ENCODE measurements at places on chromosomes 16 and 17.
A peak's percentile ranks its signal among the peaks of the same experiment; 100 is the strongest.

DNA sequence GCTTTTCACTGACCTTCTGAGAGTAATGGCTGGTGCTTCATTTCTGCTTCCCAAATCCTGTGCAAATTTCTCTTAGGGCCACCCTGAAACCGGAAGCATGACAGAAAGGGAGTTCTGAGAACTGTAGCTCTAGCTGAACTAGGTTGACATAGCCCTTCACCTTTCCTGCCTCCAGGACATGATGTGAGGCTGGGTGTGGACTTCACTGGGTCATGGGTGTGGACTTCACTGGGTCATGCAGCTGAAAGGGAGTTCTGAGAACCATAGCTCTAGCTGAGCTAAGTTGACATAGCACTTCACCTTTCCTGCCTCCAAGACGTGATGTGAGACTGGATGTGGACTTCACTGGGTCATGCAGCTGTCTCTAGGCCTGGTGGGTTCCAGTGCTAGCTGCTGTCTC, 54.3 kb upstream of the NLRP1 start:
- DNase-seq = no peak

- no peak for DNase-seq
Measured at GRCh38 chr17:80799538-80800480, 191.8 kb upstream of the CHMP6 start.

DNA sequence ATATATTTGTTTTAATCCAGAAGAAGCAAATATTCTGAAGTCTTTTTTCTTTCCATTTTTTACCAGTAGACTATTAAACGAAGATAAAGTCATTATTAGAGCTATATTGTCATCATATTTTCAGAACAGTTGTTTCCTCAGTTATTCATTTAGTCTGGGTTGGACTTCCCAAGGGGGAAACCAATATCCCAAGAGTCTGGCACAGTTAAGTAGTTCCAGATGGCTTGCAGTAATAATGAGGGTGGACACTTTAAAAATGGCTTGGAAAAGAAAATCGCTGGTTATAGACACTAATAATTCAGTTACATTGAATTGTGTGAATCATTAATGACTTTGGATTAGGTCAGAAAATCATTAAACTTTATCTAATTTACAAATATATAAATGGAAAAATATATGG, 3.9 kb downstream of the PPM1E start:
- no peak for DNase-seq

GRCh38 chr17:73119631-73120030, 27.1 kb upstream of the SLC39A11 start:
- DNase-seq = no peak

- DNase-seq = peak; percentile 18
Measured at GRCh38 chr16:81457326-81458133, 12.9 kb downstream of the CMIP start.

GRCh38 chr17:82687375-82687861, 11.1 kb downstream of the RAB40B start:
- no peak for DNase-seq

DNA sequence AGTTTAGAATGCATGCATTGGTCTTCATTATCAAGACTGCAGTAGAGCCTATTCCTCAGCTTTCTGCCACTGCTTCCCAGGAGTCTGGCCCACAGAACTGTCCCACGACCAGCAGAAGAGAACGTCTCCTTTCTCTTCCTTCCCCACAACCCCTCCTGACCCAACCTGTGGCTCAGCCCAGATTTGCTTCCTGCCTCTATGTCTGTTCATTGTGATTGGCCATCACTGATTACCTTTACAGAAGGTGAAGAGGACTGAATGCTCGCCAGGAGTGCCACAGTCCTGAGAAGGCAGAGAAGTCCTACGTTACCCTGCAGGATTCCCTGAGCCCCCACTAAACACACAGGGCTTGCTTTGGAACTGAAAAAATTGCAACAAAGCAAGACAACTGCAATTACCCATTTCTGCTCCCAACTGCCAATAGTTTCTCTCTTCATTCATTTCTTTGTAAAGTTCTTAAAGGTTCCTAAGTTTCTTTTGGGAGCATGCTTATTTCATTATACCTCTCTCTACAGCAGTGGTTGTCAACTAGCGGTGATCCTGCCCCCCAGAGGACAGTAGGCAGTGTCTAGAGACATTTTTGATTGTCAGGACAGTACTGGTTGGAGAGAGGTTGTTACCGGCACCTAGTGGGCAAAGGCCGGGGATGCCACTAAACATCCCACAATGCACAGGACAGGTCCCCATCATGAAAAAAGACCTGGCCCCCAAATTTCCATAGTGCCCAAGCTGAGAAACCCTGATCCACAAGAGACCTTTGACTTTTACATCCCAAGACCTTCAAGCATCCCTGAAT, 4.5 kb upstream of the NAT9 start:
- no peak for DNase-seq

DNA sequence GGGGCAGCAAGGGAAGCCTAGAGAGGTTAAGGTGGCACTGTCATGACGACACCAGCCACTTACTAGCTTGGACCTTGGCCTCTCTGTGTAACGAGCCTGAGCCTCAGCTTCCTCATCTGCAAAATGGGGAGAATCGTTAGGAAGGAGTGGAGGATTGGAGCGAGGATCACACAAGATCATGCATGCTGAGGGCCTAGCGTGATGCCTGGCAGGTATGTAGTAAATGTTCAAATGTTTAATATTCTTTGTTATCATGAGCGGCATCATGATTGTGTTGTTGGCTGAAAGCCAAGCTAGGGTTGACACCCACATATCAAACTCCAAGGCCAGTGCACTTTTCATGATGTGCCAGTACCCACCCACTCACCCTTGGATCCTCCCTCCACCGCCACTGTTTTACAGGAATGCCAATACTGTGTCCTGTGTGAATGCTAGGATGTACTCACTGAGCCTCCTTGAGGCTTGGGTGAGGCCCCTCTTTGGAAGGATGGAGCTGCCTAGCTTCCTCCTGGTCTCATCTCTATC, 192.5 kb downstream of the MSI2 start:
- DNase-seq = no peak

- DNase-seq = no peak
Measured at GRCh38 chr16:53912155-53912554, 208.2 kb downstream of the FTO start.

DNA sequence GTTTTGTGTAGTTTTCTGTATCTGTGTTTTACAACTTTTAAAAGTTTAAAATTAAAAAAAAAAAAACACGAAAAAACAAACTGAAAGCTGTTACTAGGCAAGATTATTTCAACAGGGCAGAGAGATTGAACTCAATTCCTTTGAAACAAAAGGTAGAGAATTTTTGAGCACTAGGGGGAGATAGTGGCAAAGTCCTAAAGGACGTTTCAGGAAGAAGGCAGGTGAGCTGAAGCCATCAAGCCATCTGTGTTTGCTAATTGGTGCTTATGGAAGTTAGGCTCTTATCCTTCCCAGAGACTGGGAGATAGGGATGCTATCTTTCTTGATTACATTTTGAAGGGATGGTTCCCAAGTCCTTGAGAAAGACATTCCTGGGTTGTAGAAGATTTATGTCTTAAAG, 70.6 kb upstream of the CLEC3A start:
- no peak for DNase-seq

GRCh38 chr16:30023586-30023985, 588 bp downstream of the C16orf92 start:
- no peak for DNase-seq

GRCh38 chr16:6146874-6147425, 1049.4 kb upstream of the EEF2KMT start:
- DNase-seq = no peak

DNA sequence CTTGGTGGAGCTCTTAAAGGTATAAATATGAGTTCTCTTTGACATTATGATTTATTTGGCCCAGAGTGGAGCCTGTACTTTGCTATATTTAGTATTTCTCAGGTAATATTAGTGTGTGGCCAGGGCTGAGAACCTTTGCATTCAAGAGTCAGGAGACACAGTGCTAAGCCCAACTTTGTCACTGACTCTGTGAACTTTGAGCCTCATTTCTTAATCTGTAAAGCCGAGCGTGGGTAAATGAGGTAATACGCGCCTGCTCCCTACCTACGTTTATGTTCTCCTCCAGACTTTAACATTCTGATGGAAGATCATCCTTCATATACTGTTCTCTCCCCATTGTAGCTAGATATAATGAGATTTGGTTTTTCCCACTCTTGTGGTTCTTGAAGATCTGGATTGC, 10.5 kb downstream of the AP2B1 start:
- DNase-seq = no peak

GRCh38 chr16:49603956-49604355, 230.4 kb downstream of the C16orf78 start:
- DNase-seq = no peak

DNA sequence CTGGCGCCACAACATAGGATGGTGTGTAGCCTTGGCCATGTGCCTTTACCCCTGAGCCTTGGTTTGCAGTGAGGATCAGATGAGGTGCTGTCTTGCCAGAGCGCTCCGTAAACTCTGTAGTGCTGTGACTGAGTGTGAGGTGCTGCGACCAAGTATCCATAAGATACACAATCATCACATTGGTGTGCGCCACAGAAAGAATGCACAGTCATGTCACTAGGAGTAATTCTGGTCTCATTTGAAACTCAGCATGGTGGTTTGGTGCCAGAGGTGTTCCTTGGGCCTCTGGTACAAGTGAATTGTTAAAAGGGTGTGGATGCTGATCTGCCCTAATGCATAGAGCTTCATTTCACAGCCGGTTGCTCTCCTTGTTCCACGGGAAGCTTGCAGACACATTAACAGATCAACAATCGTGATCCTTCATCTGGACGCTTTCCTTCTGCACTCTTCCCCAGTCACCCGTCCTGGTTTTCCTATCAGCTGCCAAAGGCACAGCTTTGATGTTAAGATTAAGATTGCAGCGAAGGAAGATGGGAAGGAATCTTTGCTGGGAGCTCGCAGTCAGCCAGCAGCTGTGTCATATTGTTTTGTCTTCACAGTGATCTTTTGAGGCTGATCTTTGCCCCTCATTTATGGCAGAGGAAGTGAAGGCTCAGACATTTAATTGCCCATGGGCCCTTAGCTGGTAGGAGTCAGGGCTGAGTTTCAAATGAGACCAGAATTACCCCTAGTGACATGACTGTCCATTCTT, 79.1 kb downstream of the KSR1 start:
- DNase-seq = no peak

- DNase-seq = no peak
Measured at GRCh38 chr16:16910666-16911065, 531.7 kb downstream of the NPIPA7 start.

DNA sequence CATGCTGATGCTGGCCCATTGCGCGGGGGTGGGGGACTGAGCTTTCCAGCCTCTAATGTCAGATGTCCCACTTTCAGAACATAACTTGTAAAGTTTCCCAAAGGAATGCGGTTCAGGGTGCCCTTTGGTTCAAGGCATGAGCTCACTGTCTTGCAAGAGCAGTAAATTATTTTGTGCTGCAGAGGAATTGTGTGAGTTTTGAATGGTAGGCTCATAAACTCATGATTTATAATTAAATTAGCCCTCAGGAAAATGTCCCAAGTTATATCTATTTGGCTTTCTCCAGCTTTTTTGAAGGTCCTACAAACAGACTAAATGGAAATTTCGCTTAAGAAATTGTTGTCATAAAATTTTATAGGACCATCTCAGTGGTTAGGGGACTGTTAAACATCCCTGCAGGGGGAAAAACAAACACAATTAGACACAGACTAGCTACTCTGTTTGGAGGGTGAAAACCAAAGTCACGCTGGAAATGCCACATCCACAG, 321.8 kb downstream of the HS3ST3B1 start:
- no peak for DNase-seq

- DNase-seq = no peak
Measured at GRCh38 chr17:55757659-55758058, 6.8 kb downstream of the PCTP start.

GRCh38 chr17:41695954-41696757, 7.5 kb downstream of the EIF1 start:
- DNase-seq = no peak

DNA sequence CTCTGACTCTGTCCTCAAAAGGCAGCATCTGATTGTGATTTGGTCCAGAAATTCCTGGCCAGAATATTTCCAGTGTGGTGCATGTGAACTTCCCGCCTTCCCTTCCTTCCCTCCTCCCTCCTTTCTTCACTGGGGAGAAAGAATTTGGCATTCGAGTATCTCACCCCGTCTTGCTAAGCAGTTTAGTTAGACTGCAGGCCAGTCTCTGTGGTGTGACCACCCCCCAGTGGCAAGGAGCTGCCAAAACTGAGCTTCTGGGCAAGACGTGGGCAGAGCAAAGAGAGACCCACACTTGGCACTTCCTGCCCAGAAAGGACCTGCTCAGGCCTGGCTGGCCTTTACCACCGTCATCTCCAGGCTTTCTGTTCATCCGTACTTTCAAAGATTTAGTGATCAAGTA, 36.4 kb downstream of the SNX20 start:
- no peak for DNase-seq

DNA sequence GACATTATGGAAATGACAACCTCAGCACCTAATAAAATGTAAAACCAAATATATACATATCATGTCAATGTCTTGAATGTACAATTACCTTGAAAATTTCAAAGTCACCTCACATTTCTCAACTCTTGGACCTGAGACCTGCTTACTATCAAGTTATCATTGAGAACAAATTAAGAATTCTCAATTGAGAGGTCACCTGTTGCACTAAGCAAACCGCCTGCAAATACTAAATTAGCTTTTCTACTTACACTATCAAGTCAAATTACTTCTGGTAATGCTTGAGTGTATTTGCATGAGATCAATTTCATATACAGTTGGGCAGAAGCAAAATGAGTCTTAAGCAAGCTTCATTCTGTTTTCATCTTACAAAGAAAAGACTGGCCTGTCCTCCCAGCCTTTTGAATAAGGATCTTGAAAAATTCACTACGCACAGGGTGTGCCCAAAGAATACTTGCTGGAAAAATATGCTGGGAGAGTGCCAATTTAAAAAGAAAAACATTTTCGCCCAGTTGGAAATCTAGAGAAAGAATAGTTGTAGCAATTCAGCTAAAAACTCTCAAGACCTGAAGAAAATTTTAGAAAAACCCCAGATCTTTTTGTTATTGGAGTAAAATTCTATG, 35.7 kb downstream of the KANSL1 start:
- no peak for DNase-seq

DNA sequence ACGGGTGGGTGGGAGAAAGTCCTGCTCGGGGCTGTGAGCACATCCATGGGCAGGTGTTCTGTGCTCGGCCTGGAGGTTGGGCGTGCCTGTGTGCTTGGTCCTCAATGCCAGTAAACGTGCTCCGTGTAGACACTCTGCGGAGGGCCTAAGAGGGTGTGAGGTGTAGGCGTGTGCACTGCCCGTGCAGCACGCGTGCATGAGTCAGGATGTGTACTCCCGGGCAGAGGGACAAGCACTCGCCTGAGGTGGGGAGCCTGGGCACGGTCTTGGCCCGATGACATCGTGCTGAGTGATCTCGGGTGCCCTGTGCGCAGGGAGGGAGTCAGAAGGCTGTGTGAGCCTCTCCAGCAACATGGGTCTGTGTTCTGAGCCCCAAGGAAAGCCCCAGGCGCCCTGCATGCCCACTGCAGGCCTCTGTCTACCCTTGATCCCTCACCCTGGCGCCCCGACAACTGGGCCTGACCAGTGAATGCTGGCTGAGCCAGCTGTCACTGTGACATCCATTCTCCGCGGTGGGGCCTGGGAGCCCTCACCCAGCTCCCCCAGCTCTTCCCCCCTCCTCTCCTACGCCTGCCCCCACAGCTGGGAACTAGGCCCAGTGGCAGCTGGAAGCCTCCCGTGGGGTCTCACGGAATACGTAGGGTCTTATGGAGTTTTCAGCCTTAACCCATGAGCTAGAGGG, 23.5 kb upstream of the NXPH3 start:
- DNase-seq = no peak

GRCh38 chr17:79417476-79417988, 193.3 kb downstream of the RBFOX3 start:
- no peak for DNase-seq

Measured in AG04450 (cell line).